Activated CD4-positive, alpha-beta memory T cell treated with anti-CD3 and anti-CD28 coated beads, Interleukin-2, amount 10 ng/mL, durations not matched to agents 7 days and 5 days (primary cell): ENCODE measurements at places on chromosomes 16 and 17.

DNA sequence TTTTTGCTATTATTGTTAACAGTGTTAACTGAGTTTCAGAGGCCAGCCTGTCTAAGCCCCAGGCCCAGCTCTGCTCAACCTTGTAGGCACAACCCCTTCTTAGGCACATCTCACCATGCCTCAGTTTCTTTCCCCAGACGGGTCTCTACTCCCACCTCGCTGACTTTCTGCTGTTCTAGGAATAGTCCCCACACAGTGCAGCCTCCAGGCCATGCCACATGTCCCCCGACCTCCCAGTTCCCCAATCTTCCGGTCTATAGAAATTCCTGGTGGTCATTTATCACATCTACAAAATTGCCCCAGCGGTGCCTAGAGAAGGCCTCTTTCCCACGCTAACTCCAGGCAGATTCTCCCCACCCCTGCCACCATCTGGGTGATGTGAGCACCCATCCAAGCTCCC is 34.8 kb downstream of the ADGRG5 start:
- H3K4me1 ChIP-seq, result peaks cover 58% of the 10 kb centered on the region
- peak overlapping the region; percentile 85 for H3K27ac ChIP-seq
- DNase-seq, result no peak

GRCh38 chr16:71961066-71962039 is 38.8 kb downstream of the PKD1L3 start:
- H3K4me3 ChIP-seq, result no peak overlapping the region
- peaks cover 7% of the 10 kb centered on the region for H3K27me3 ChIP-seq
- peak; percentile 85 for DNase-seq
- H3K4me1 ChIP-seq, result peaks cover 15% of the 10 kb centered on the region
- no peaks in the 10 kb centered on the region for H3K36me3 ChIP-seq

DNA sequence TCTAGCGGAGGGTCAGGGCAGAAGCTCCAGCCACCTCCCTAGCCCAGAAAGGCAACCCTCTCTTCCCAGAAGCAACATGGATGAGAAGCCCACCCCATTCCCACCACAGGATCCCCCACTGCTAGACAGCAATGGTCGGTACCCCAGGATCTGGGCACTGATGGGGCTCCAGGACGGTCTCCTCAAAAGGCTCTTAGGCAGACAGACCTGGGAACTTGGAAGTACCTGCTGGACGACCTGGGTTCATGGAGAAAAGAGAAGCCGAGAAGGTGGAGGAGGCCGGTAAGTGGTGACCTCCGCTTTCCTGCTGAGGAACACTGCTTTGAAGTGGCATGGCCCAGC is 96.6 kb downstream of the TBC1D16 start:
- no peak overlapping the region for H3K4me3 ChIP-seq
- no peaks in the 10 kb centered on the region for H3K36me3 ChIP-seq
- H3K27ac ChIP-seq, result no peak overlapping the region
- peaks cover 2% of the 10 kb centered on the region for H3K27me3 ChIP-seq

DNA sequence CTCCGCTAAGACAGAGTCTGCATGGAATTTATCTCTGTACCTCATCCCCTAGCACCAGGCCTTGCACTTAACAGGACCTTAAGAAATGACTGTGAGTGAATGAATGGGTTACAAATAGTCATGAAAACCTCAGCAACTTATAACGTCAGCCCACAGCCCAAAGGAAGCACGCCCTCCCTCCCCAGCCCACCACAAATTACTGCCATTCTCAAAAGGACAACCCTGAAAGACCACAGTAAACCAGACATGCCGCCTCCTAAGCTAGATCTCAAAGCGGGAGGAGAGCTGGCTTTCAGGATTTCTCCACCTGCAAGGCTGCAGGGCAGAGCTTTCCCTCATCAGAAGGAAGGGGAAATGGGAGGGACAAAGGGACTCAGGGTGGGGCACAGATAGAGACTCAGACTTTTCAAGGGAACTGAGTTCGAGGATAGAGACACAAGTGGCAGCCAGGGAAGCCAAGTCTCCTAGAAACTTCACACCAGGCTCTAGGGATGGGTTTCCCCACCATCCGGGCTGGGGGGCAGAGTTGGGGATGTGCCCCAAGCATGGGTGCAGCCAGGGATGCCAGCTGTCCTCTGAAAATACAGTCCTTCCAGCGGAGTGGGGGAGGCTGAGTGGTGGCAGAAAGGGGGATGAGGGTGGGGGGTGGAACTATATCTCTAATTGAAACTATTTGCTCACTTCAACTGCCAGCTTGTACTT is 56.7 kb downstream of the PLXDC1 start:
- H3K4me3 ChIP-seq, result peak overlapping the region; percentile 69
- peaks cover 68% of the 10 kb centered on the region for H3K4me1 ChIP-seq
- H3K27me3 ChIP-seq, result no peaks in the 10 kb centered on the region

GRCh38 chr16:69932228-69932627 is 18.9 kb upstream of the CLEC18A start:
- H3K36me3 ChIP-seq, result peaks cover 28% of the 10 kb centered on the region
- H3K4me3 ChIP-seq, result no peak overlapping the region
- no peaks in the 10 kb centered on the region for H3K27me3 ChIP-seq
- no peaks in the 10 kb centered on the region for H3K4me1 ChIP-seq
- no peak for DNase-seq

DNA sequence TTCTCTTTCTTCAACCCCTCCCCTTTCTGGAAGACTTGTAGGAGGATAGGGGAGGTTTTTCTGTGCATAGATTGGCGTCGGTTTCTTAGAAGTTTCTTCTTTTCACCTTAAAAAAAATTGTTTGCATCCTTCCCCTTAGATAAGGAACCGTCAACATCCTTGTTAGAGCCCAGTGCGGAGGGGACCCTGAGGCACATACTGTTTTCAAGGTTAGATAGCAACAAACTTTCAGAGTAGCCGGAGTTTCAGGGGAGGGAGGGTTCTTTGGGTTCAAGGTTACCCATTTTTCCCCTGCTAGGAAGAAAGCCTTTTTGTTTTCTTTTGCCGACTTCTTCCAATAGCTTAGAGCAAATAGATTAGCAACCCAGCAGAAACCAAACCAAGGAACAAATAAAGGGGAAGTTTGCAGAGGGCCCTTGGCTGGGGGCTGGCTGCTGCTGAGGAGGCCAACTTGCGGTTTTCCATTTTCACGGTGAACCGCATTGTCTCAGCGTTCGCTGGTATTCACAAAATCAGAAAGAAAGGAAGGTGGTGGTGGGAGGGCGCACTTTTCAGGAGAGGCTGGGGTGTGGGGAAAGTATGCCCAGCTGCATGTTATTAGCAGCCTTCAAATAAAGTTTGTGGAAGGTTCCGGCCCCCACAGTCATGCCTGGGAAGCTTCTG is 28.8 kb downstream of the MSI2 start:
- H3K36me3 ChIP-seq, result peaks cover 53% of the 10 kb centered on the region
- H3K27me3 ChIP-seq, result no peaks in the 10 kb centered on the region
- peak overlapping the region; percentile 88 for H3K27ac ChIP-seq

DNA sequence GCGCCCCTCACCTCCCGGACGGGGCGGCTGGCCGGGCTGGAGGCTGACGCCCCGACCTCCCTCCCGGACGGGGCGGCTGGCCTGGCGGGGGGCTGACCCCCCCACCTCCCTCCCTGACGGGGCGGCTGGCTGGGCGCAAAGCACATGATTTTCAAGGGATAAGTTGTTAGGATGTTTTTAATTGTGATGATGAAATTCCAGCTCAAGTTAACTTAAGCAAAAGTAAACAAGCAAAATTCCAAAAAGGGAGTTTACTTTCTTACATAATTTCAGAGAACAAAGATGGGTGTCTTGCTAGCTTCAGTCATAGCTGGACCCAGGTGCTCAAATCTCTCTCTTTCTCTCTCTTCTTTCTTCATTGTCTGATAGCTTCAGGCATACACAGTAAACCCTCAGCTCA is 33.6 kb upstream of the MED9 start:
- H3K27me3 ChIP-seq, result peaks cover 5% of the 10 kb centered on the region
- peaks cover 2% of the 10 kb centered on the region for H3K4me1 ChIP-seq
- H3K4me3 ChIP-seq, result no peak overlapping the region
- no peaks in the 10 kb centered on the region for H3K36me3 ChIP-seq
- DNase-seq, result no peak
- H3K27ac ChIP-seq, result no peak overlapping the region

DNA sequence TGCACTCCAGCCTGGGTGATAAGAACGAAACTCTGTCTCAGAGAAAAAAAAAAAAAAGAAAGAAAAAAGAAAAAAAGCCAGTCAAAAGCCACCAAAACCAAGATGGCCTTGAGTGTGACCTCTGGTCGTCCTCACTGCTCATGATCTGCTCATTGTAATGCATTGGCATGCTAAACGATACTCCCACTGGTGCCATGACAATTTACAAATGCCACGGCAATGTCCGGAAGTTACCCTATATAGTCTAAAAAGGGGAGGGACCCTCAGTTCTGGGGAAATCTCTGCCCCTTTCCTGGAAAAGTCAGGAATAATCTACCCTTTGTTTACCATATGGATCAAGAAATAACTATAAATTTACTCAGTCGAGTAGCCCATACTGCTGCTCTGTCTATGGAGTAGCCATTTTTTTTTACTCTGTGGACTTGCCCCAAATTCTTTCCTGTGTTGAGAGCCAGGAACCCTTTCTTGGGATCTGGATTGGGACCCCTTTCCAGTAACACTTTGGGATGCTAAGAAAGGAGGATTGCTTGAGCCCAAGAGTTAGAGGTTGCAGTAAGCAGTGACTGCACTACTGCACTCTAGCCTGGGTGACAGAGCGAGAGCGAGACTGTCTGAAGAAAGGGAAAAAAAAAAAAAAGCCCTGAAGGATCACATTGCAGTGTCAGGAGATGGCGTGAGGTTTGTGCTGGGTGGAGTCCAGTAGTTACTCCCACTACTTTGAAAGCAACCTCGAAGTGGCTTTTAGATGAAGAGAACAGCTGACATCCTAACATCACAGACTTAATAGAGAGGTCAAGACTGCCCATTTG is 3.7 kb upstream of the TMEM231 start:
- DNase-seq, result no peak
- H3K4me3 ChIP-seq, result no peak overlapping the region
- peaks cover 19% of the 10 kb centered on the region for H3K27me3 ChIP-seq
- no peak overlapping the region for H3K27ac ChIP-seq

DNA sequence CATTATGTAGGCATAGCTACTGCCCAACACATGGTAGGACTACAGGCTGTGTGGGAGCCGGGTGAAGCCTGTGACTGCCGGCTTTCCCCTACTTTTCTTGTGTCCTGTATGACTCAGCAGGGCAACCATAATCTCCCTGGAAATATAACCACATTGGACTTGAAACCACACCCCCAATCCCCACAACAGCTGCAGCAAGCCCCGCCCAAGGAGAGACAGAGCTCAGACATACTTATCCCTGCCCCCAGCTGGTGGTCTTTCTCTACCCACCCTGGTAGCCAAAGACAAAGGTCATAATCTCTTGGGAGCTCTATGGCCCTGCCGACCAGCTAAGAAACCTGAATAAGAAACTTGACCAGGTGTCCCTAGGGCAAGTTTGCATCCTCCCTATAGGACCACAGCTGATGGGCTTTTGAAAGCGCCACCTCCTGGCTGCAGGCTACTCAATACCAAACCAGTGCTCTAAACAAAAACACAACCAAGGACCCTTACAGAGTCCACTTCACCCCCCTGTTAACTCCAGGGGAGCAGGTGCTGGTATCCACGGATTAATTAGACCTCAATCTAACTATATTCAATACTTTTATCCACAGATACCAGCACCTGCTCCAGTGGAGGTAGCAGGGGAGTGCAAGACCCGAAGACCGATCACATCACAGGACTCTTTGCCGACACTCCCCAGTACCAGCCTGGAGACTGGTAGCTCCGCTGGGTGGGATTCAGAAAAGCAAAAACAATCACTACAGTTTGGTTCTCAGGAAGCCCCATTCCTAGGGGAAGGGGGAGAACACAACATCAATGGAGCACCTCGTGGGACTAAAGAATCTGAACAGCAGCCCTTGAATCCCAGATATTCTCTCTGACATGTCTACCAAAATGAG is 91.2 kb downstream of the IRX5 start:
- H3K27me3 ChIP-seq, result peaks cover 2% of the 10 kb centered on the region
- H3K4me3 ChIP-seq, result no peak overlapping the region
- no peak for DNase-seq
- no peaks in the 10 kb centered on the region for H3K36me3 ChIP-seq
- H3K27ac ChIP-seq, result no peak overlapping the region

DNA sequence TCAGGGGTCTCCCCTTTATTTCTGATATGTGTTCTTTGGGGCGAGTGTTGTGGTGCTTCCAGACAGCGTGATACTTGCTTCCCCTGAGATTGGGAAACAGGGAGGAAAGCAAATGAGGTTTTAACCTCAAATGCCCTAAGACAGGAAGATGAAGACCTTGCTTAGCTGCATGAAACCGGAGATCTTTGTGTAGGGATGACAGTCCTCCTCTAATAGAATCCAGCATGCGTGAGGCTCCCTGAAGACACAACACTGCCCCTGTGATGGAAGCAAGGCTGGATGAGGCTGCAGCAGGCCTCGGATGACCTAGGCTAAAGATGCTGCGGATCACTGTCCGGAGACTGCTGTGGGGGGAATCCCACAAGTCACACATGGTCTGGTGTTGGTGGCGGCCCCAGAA is 491.0 kb downstream of the CDH13 start:
- peaks cover 2% of the 10 kb centered on the region for H3K27me3 ChIP-seq
- H3K27ac ChIP-seq, result no peak overlapping the region
- H3K4me1 ChIP-seq, result no peaks in the 10 kb centered on the region
- no peaks in the 10 kb centered on the region for H3K36me3 ChIP-seq
- H3K4me3 ChIP-seq, result no peak overlapping the region

GRCh38 chr16:7834771-7835431 is 502.3 kb downstream of the RBFOX1 start:
- no peak overlapping the region for H3K4me3 ChIP-seq
- no peak overlapping the region for H3K27ac ChIP-seq
- H3K36me3 ChIP-seq, result no peaks in the 10 kb centered on the region
- no peaks in the 10 kb centered on the region for H3K27me3 ChIP-seq
- H3K4me1 ChIP-seq, result no peaks in the 10 kb centered on the region

GRCh38 chr17:75365009-75365930 is 40.2 kb downstream of the GRB2 start:
- DNase-seq, result no peak
- no peak overlapping the region for H3K27ac ChIP-seq
- peaks cover 6% of the 10 kb centered on the region for H3K36me3 ChIP-seq
- no peaks in the 10 kb centered on the region for H3K27me3 ChIP-seq
- peaks cover 81% of the 10 kb centered on the region for H3K4me1 ChIP-seq

DNA sequence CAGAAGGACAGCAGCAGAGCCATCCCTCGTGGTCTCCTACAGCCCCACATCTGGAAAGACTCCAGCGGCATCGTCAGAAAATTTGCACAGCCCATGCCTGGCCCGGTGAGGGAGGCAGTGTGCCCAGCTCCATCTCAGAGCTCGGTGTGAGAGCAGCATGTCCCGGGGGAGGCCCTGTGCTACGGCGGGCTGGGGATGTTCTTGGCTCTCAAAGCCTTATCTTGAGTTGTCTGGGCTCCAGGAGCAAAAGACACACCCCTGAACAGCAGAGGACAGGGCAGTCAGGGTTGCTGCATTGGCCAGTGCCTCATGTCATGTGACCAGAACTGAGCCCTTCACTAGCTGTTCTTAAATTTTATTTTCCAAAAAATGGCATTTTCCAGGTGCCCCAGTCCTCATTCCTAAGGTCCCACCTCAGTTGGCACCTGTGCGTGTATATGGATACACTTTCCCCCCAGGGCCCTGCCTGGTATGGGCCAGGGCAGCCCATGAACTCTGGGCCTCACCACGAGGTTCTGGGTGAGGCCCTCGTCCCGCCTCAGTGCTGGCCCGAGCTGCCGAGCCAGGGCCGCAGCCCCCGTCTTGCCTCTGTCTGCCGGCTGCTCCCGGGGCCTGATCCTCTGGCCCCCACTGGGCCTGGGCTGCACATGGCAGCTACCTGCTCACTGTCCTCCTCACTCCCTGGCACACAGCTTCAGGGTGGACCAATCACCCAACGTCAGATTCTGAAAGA is 3.0 kb downstream of the NUDT16L1 start:
- H3K36me3 ChIP-seq, result peaks cover 11% of the 10 kb centered on the region
- no peak for DNase-seq
- H3K4me3 ChIP-seq, result no peak overlapping the region
- peaks cover 34% of the 10 kb centered on the region for H3K4me1 ChIP-seq
- no peaks in the 10 kb centered on the region for H3K27me3 ChIP-seq
